CD4-positive, CD25-positive, alpha-beta regulatory T cell (primary cell): ENCODE measurements at places on chromosomes 7 and 10. TPM values are rescaled to one million over a fixed set of nuclear protein-coding genes. Genes with fewer than 3 reads are reported as not detected.

DNA sequence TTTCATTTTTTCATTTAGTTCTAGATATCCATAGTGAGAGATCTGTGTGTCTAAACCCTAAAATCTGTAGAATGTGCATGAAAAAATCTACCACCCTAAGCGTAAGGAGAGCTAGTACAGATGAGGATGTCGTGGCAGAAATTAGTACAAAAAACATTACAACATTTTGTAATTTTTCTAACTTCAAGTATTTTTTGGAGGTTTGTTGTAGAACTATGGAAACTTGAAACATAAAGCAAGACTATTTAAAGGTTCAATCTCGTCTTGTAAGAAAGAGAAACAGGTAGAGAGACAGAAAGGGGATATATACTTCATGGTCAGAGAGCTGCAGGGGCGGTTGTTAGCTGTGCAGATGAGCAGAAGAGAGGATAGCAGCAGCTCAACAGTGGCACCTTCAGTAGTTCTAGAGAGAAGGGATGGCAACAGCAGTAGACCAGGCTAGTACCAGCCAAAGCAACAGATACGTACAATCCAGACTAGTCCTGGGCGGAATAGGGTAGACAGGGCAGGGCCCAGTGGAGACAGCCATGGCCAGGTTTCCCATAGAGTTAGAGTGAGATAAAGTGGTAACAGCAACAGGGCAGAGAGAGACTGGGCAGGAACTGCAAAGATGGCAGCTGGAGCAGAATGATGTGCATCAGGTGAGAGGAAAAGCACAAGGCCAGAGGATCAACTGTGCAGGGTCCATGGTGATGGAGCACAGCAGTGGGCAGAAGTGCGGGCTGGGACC, 145.2 kb downstream of the FRMD4A start:
- DNase-seq = no peak

GRCh38 chr10:35442028-35442427, 105.7 kb downstream of the CCNY start:
- DNase-seq = no peak

GRCh38 chr7:34083440-34083839, 178.1 kb downstream of the BMPER start:
- DNase-seq = no peak

TMEM254 gene
- 35.5 TPM for polyA plus RNA-seq

DNA sequence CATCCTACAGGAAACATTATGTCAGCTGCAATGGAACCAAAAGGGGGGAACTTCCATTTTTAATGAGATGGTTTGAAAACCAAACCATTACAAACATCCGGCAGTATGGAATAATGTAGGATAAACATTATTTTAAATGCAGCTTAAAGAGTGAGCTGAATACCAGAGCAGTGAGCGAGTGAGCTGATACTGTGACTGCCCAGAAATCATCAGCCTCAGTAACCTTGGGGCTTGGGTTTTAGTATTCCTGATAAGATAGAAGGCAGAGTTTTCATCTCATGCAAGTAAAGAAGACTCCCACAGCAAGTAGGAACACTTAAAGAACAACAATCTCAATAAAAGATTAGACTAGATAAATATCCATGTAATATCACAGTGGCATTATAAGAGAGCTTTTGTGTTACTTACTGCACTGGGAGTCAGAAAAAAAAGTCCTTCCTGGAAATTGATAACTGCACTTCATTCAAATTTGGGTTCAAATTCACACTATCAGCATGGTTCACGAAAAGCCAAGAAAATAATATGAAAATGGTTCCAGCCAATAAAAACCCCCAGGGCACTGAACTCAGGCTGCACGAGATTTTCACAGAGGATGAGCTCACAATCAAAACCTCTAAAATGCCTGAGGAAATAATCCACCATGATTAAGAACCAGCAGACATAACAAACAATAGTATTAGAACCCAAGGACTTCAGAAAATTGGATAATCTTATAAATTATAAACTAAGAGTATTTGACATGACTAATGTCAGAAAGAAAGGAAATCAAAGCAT, 115.7 kb downstream of the MTPAP start:
- DNase-seq = no peak

GPR146 gene
- 14.1 TPM for polyA plus RNA-seq

DNA sequence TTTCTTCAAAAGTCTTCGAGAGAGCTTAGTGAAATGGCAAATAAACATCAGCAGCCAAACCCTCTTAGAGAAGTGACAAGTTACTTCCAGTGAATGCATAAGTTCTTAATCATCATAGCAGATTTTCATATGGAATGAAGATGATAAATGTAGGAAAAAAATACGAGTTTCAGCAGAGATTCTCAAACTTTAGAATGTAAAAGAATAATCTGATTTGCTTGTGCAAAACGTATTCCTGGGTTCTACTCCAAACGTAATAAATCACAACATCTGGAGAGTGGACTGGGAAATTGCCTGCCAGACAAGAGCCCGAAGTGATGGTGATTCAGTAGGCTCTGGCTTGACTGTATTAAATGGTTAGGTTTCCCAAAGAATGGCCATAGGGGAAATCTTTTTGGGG, 62.2 kb downstream of the AKR1E2 start:
- DNase-seq = no peak

DNA sequence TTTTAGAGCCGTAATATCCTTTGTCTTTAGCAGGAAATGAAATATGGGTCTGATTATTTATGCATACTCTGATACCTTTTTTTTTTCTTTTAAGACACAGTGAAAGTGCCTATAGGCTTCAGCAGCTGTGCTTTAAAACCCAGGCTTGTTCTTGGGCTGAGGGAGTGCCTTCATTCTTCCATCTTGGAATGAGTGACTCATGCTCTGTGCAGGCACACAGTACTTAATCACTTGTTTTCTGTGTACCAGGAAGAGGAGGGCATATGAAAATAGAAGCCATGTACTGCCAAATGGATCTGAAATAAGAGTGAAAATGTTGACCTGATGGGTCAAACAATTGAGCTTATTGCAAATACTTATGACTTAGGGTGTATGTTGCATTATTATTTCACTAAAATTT, 12.0 kb downstream of the INPP5F start:
- no peak for DNase-seq

DNA sequence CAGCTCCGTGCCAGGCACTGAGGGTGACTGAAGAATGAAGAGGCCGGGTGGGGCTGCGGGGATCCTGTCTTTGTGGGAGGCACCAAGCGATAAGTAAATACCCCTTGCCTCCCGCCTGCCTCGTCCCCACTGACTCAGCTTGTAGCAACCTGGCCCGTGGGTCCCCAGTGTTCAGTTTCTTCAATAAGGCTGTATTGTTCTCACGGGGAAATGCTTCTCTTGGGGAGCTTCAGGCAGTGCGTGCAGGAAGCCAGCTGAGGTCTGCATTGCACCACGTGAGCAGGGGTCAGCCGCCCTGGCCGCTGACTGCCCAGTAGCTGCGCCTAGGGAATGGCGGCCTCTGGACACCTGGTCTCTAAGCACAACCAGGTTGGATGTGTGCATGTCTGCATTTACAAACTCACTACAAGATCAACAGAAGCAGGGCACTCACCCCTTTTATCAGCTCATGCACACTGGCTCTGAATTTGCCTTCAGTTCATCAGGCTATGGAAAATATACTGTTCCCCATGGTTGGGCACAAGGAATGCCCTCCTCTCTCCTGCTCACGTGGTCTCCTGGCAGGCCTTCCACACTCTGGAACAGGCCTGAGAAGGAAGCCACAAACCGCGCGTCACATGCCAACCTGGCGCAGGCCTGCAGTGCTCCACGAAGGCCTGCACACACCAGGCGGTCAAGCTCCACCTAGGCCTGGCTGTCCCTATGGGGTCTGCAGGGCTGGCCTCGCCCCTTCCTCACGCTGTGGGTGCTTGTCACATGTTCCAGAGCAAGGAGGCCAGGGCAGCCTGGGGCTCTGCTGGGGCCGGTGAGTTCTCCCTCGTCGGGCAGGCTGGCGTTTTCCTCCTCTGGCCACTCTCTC, 135.7 kb upstream of the RNF32 start:
- DNase-seq = no peak
